ENCODE measurements at places on chromosomes 6 and 20.

GRCh38 chr6:104532462-104532861 is 327.3 kb downstream of the HACE1 start:
- no peak for DNase-seq

DNA sequence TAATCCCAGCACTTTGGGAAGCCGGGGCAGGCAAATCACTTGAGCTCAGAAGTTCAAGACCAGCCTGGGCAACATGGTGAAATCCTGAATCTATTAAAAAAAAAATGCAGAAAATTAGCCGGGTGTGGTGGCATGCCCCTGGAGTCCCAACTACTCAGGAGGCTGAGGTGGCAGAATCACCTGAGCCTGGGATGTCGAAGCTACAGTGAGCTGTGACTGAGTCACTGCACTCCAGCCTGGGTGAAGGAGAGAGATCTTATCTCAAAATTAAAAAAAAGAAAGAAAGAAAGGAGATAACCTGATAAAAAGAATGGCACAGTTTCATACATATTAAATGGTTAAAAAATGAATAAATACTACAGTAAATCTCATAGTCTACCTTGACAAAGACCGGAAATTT is 123.6 kb upstream of the TNFAIP3 start:
- no peak for DNase-seq

GRCh38 chr6:37783025-37783855 is 36.3 kb upstream of the ZFAND3 start:
- peak; percentile 37 for DNase-seq

DNA sequence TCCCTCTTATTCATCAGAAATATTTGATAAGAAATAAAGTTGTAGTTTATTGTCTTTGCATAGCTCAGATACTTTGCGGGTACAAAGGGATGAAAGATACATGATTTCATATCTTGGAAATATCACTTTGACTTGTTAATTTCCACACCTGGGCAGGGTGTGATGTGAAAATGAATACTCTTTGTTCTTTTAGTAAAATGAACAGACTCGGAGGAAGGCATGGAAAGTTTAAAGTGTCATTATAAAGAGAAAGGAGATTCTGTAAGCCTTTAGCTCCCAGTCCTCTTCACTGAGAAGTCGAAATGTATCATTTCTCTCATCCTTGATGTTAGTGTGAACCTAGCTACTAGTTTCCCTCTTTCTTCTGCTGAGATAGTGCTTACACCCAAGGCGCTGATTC is 36.7 kb upstream of the AKIRIN2 start:
- no peak for DNase-seq

DNA sequence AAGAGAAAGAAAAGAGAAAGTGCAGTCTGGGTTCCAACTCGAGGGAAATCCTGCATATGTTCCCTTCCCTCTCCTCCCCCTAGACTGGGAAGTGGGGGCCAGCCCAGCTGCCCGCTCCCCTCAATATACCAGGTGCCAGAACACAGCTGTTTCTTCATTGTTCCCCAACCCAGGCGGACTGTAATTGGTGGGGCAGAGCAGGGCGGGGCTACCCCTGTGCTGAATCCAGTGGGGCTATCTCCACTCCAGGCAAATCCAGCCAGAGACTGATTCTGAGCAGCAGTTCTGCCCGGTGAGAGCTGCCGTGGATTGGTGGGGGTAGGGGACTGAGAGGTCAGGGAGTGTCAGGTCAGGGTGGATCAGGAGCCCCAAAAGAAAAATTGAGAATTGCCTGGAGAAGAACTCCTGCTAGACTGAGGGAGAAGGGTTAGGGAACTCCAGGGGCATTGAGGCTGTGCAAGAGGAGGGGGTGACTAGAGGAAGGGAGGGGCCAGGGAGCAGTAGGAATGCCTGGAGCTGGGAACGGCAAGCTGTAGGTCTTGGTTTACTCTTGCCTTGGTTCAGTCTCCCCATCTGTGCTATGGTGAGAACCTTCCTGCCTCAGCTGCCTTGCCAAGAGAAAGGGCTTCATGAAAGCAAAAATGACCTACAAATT is at the start of gene MYMX:
TSS of gene MYMX (plus strand) at position 250 of the 655 bp plus-strand sequence. CDS start 546 bp downstream, outside the sequence.
- DNase-seq, result no peak

GRCh38 chr6:24927277-24927955 is 8.3 kb downstream of the RIPOR2 start:
- DNase-seq, result no peak

DNA sequence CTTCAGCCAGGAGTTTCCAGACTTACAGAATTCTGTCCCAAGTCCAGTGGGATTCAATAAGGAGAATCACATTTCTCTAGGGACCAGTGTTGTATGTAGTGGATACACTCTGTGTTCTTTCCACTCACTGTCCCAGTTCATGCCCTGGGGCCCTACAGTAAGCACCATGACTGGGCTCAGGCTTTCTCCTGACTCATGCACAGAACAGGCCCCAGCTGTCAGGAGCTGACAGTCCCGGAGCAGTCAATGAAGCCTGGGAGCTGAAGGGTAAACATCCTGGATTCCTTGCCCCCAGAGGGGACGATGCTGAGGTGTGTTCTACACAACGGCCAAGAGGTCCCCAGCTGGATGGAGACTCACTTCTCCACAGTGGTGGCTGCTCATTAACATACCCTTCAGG is 40.2 kb upstream of the LRFN2 start:
- no peak for DNase-seq

GRCh38 chr20:17229256-17229655 is 2.4 kb downstream of the PCSK2 start:
- DNase-seq, result no peak

- DNase-seq, result no peak
Observed at GRCh38 chr6:135314543-135314942, 133.4 kb downstream of the MYB start.
